Cerebellar cortex (tissue), 1 donor: ENCODE measurements at places on chromosomes 12 and 14.
A peak's percentile ranks its signal among the peaks of the same experiment; 100 is the strongest.

DNA sequence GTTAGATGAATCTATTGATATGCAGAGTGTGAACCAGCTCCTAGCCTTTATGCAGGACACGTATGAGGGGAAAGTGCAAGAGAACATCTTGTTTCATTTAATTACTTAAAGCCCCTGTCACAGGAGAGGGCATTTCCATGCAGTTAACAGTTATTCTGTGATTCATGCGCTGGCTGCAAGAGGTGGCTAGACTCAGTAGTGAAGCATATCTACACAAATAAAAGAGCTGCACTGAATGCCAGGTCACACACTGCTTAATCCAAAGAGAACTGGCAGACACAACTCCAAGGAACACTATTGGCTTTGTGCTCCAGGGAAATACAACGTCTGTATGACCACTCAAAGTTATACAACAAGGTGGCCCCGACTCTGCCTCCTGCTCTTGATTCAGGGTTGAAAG, 394.1 kb downstream of the C12orf75 start:
- DNase-seq = peak; percentile 30

GRCh38 chr14:32698831-32699230, 239.8 kb upstream of the NPAS3 start:
- no peak for DNase-seq

- no peak for DNase-seq
Observed at GRCh38 chr12:60263836-60264493, 668.1 kb downstream of the SLC16A7 start.

DNA sequence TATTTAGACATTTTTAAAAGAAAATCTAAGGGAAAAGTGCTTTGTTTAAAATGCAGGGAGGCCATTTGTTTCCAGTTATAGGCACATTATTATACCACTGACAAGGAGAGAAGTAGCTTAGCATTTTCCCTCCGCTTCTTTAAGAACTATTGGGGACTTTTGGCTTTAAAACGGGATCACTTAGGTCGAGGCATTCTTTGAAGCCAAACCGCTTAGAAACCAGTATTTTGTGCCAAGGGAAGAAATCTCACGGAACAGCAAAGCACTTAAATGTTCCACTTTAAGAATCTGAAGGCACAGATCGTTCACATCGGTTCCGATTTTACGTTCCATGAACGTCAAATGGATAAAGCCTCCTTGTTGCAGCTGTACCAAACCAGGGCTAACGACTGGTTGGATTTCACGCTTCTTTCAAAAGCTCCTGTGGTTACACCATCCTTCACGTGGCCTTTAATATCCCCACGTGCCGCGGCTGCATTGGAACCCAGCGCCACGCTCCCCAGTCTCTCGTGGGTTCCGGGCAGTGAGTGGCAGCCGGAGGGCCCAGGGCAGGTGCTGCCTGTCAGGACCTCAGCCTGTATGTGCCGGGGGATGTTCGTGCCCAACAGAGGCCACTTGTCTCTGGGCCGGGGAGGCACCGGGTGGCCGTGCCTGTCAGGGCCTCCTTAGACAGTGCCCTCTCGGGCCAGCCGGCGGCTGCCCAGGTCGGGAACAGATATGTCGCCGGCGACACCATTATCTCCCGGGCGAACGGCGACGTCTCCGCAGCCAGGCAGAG, 195.4 kb downstream of the KIF26A start:
- DNase-seq = no peak

- DNase-seq = peak; percentile 15
Observed at GRCh38 chr12:49671031-49671765, 36.0 kb downstream of the FMNL3 start.
